GM10248 (cell line): ENCODE measurements at places on chromosomes 2 and 18.

DNA sequence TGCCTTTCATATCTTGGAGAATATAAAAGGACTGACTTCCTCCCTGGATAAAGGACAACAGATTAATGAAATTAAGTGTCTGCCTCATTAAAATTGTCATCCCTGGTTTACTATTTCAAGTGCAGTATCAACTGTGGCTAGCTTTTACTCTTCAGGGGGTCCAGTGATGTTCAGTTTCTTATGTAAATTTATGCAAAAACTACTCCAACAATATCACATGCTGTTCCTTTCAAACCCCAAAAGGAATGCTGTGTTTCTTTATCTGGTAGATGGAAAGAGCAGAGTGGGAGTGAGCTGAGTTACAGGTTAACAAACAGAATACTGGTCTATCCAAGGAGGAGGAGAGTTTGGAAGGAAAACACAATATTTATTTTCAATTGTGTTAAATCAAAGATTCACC, 283.7 kb upstream of the VWC2L start:
- no peak for DNase-seq

- DNase-seq, result no peak
Observed at GRCh38 chr18:48569915-48570264, 31.1 kb downstream of the CTIF start.

DNA sequence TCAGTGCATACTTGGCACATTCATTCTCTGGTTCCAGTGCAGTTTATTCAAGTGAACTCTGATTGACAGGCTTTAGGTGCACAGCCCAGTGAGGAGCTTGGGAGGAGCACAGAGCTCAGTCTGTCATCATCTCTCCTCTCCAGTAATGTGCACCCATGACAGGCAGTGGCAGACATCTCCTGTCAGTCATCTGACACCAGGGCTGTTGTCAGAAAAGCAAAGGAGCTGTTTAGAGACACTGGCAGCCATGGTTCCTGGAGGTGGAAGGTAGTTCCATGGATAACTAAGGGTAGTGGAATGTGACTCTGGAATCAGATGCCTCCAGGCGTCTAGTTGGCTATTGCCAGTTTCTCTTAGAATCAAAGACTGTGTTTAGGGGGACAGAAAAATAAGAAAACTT, 308.8 kb downstream of the DCDC2C start:
- no peak for DNase-seq

- no peak for DNase-seq
Observed at GRCh38 chr2:158478816-158479215, 22.1 kb downstream of the PKP4 start.

GRCh38 chr18:73980289-73980979, 167.2 kb downstream of the FBXO15 start:
- DNase-seq, result no peak

DNA sequence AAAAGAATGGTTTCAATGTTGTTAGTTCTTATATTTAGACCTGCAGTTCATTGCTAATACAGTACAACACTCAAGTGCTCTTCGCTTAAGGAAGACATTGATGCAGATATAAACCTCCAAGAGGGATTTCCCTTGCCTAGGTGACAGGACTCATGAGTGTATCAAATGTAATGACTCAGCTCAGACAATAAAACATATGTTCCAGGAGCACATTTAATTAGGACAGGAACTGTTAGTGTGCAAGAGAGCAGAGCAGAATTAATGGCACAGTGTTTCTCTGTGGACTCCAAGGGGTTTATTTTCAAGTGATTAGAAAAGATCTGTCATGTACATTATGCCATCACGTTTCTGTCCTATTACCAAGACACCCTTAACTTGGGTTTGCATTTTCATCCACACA, 375.0 kb downstream of the LRRTM4 start:
- DNase-seq, result no peak

DNA sequence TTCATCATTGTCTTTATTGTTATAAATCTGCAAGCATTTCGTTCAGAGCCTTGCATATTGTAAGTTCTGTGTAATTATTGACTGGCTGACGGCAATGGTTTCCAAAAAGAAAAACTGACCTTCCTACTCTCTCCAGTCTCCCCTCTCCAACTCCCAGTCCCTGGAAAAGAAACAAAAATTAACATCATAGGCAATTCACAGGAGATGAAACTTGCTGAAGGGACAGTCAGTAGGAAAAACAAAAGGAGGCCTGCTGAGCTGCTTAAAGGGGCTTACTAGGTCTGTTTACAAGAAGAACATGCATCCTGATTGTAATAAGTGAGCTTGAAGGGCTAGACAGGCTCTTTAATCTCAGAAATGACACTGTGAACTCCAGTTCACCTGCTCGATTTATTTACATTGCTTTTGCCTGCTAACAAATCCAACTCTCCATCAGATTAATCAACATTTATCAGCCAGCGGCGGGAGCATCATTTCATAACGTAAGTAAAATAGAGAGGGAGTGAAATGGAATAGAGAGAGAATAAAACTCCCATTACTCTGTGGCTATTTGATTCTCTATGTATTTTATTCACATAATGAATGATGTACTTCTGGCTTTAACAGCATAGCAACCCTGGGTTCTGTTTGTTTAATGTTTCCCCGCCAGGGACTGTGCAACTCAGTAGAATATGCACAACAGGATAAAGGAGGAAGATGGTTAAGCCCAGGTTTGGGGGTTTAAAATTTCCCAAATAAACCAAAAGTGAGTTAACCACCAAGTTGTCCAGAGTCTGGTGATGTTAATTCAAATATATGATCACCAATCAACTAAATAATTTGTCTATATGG, 256.7 kb upstream of the SETBP1 start:
- DNase-seq, result no peak

- DNase-seq, result no peak
Observed at GRCh38 chr2:227891673-227892072, 20.2 kb downstream of the DAW1 start.

GRCh38 chr2:201261471-201261870, 1.1 kb downstream of the CASP8 start:
- no peak for DNase-seq

GRCh38 chr2:47599171-47599570, 183.8 kb upstream of the MSH6 start:
- DNase-seq, result no peak

DNA sequence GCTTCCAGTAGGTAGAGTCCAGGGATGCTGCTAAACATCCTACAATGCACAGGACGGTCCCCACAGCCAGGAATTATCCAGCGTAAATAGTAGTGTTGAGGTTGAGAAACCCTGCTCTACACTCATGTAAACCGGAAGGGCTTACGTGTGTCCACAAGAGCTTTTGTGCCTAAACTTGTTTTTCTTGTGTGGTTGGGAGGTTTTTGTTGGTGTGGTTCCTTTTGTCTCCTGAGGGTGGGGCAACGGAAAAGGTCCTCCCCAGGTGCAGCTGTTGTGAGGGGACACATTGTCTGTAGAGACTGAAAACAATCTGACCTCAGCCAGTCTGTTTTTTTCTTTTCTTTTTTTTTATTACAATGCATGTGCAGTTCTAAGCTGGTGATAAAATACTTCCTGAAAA, 72.7 kb upstream of the MGAT5 start:
- no peak for DNase-seq

DNA sequence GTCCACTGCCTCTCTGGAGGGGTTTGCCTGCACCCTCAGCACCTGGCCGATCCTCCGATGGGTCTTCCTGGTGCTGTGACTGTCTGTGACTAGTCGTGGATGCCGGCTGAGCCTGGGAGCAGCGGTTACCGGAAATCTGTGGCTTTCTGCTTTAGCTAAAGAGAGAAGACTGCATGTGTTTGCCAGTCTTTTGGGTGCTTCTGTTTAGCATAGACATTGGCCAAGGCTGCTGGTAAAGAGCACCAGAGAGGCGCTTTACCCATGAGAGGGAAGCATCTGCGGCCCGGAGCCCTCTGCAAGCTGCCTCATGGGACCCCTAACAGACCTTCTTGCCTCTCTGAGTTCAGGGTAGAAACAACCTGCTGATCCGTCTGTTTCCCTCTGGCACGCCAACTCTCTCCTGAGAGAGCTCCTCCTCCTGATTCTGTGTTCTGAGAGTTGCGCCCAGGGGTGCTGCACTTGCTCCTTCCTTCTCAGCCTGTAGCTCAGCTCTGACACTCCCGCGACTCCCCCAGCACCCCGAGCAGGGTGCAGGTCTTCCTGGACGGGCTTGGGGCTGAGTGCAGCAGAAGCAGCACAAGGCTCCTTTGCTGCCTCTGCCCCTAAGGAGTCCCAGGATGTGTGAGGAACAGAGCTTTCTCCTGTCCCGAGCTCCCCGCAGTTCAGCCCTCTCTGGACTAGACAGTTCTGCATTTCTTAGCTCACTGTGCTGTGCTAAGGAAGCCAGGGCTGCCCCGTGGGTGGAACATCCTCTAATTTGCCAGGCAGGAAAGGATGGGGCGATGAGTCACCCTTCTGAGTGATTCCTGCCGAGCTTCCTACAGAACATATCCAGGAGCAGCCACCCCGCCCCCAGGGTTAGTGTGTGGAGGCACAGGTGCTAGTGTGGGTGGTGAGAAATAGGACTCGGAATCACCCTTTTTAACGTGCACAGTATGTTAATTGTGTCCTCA, 203.2 kb downstream of the SH3RF3 start:
- no peak for DNase-seq

- DNase-seq, result no peak
Observed at GRCh38 chr2:52475590-52475989, 1292.0 kb upstream of the CHAC2 start.

DNA sequence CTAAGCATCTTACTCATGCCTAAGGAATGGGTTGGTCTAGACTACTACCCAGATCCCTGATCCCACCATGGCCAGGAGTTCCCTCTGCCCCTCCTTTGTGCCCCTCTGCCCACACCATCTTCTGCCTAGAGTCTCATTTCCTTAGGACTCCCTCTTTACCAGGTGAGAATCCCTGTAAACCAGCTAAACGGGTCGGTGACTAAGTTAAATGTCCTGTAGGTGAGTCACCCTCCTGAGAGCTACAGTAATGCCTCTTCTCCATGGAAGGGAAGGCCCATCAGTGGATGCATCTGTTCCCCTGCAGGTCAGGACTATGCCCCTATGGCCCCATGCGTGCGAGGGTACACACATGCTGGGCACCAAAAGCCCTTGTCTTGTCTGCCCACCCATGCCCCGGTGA, 25.4 kb downstream of the PTGR3 start:
- no peak for DNase-seq

DNA sequence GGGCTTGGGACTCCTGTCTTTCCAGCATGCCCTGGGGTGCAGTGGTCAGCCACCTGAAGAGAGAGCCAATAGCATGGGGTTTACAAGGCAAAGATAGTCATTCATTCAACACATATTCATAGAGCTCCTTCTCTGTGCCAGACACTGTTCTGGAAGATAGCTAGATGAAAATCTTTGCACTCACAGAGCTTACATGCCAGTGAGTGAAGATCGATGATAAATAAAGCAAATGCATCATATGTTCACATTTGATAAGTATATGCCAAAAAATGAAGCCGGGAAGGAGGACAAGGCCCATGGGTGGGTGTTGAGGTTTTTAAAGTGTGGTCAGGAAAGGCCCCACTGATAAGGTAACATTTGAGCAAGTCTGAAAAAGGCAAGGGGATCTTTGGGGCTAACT, 130.8 kb upstream of the CDCA7 start:
- DNase-seq, result no peak

GRCh38 chr2:118903551-118904479, 38.2 kb upstream of the MARCO start:
- DNase-seq, result no peak

GRCh38 chr2:187906021-187906420, 351.8 kb upstream of the TFPI start:
- no peak for DNase-seq

DNA sequence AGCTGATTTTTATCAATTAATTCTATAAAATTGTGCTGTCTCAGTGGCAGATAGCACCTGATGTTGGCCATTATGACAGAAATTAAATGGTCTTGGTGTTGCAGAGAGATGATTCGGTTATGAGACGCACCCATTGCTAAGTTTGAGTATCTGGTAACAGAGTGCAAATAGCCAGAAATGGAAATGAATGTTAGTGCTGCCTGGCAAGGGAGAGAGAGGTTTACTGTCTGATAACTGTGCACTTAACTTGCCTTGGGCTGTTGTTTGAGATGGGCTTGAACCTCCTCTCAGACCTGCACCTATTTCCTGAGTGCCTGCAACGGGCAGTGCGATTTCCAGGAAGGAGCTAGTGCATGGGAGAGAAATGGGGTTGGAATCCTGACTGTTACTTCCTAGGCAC, 11.7 kb downstream of the DPYSL5 start:
- DNase-seq, result no peak

GRCh38 chr2:119694845-119695521, 16.0 kb downstream of the TMEM177 start:
- no peak for DNase-seq

DNA sequence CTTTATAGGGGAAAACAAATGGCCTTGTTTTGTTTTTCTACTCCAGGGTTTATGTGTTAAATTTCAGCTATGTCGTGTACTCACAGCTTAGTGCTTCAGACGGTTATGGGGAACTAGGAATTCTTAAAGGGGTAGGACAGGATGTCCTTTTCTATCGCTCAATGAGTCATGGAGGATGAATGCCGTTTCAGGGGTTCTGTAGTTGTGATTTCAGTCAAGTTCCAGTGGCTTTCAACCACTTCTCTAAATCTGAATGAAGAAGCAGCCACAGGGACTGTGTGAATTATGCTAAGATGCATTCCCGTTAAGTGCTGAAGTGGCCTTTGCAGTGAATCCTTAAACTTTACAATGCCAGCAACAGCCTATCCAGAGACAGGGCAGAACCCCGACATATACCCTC, 1231.7 kb upstream of the ZEB2 start:
- peak; percentile 24 for DNase-seq

GRCh38 chr2:177169810-177170514, 42.6 kb upstream of the HNRNPA3 start:
- peak; percentile 47 for DNase-seq

- no peak for DNase-seq
Observed at GRCh38 chr18:5620289-5620688, 76.5 kb upstream of the EPB41L3 start.
